ENCODE measurements at places on chromosomes 7 and 10.
A peak's percentile ranks its signal among the peaks of the same experiment; 100 is the strongest.

DNA sequence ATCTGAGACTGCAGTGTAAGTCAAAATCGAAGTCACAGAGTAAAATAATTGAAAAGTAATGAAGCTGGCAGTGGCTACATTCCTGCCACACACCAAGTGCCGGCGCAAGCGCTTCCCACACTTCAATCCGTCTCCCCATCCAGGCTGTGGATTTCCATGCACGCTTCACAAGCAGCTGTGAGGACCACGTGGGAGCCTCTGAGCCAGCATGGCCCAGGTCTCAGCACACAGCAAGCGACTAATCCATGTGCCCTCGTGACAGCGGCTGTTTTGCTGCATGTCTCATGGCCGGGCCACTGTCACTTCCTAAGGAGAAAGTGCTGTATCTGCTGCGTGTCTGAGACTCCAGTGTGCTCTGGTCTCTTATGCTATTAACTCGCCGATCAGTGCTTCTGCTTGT, 566.9 kb downstream of the DNAJB6 start:
- H3K4me3 ChIP-seq: no peak overlapping the region
- H3K4me1 ChIP-seq: no peaks in the 10 kb centered on the region
- DNase-seq: no peak
- H3K36me3 ChIP-seq: no peaks in the 10 kb centered on the region
- no peaks in the 10 kb centered on the region for H3K27me3 ChIP-seq

DNA sequence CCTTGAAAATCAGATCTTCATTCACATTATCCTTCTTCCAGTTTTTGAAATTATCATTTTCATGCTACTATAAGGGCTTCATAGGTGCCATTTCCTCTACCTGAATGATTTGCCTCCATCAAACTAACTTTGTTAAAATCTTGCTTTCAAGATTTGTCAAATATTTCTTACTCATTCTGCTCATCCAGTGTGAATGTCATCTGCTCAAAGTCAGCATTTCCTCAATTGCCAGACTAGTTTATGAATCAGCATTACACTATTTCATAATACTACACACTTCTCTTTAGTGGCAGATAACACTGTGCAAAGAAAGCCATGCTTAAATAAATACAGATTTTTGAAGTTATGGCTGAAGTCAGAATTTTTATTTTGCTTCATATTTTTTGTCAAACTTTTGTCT, 21.3 kb upstream of the LIPF start:
- H3K4me1 ChIP-seq: no peaks in the 10 kb centered on the region
- no peaks in the 10 kb centered on the region for H3K27me3 ChIP-seq
- H3K4me3 ChIP-seq: no peak overlapping the region
- DNase-seq: no peak
- H3K27ac ChIP-seq: no peak overlapping the region
- no peaks in the 10 kb centered on the region for H3K36me3 ChIP-seq

DNA sequence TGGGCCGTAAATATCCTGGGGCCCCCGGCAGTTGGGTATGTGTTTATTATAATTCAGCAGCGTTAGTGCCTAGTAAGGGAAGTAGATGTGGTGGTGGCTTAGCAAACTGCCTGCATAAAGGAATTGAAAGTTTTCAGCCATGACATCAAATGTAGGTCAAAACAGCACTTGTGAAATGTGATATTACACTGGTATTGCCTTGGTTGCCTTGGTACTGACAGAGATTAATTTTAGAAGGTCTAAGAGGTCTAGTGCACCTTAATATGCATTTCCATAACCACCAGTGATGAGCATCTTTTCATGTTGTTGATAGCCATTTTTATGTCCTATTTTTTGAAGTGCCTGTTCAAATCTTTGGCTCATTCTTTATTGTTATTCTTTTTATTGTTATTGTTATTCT, 50.1 kb downstream of the VWC2 start:
- no peak overlapping the region for H3K27ac ChIP-seq
- no peaks in the 10 kb centered on the region for H3K27me3 ChIP-seq
- H3K4me1 ChIP-seq: no peaks in the 10 kb centered on the region
- no peak overlapping the region for H3K4me3 ChIP-seq

DNA sequence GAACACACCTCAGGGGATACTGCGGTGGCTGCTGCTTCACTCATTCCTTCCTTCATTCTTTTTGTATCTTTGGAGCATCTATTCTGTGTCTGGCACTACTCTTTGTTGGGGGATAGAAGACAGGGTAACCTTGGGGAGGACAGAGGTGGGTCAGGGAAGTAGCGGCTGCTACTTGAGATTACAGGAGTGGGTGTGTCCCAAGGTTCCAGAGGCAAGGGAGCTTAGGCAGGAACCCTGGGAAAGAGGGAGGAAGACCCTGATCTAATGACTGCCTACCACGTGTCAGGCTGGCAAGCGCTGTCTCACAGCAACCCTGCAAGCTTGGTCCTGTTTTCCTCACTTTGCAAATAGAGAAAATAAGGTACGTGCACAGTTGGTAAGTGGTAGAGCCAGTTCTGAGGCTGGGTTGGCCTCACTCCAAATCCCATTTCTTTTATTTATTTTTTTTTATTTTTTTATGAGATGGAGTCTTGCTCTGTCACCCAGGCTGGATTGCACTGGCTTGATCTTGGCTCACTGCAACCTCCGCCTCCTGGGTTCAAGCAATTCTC, 985.9 kb upstream of the ZNF722 start:
- H3K4me1 ChIP-seq: no peaks in the 10 kb centered on the region
- no peaks in the 10 kb centered on the region for H3K36me3 ChIP-seq
- no peak for DNase-seq
- no peak overlapping the region for H3K4me3 ChIP-seq
- no peaks in the 10 kb centered on the region for H3K27me3 ChIP-seq

- peaks cover 7% of the 10 kb centered on the region for H3K4me1 ChIP-seq
- no peak for DNase-seq
- H3K36me3 ChIP-seq: peaks cover 21% of the 10 kb centered on the region
- no peak overlapping the region for H3K4me3 ChIP-seq
Measured at GRCh38 chr10:62063795-62064472, 162.4 kb downstream of the ARID5B start.

DNA sequence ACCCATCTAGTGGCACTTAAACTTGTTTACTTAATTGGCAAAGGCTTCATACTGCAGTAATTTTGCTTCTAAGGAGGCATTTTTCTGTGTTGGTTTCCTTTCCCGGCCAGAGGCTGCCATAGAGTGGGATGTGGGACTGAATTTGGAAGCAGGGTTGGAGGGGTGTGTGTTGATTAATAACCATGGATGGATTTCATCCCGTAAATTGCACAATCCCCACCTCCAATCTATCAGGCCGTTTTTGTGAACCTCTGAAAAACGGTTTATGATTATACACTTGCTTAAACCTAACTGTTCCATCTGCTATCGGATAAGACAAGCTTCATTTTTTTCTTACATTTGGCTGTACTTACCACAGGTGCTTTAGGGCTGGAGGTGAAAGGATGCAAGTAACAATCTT, 1.3 kb downstream of the TMEM60 start:
- H3K27me3 ChIP-seq: no peaks in the 10 kb centered on the region
- H3K4me3 ChIP-seq: peak overlapping the region; percentile 96
- no peaks in the 10 kb centered on the region for H3K36me3 ChIP-seq
- no peak overlapping the region for H3K27ac ChIP-seq
- peaks cover 20% of the 10 kb centered on the region for H3K4me1 ChIP-seq

- H3K27me3 ChIP-seq: no peaks in the 10 kb centered on the region
- no peak overlapping the region for H3K4me3 ChIP-seq
- H3K36me3 ChIP-seq: no peaks in the 10 kb centered on the region
- no peaks in the 10 kb centered on the region for H3K4me1 ChIP-seq
Measured at GRCh38 chr7:28068811-28069216, 111.8 kb downstream of the JAZF1 start.

GRCh38 chr7:16604054-16604453, 41.5 kb downstream of the ANKMY2 start:
- no peaks in the 10 kb centered on the region for H3K36me3 ChIP-seq
- H3K4me3 ChIP-seq: no peak overlapping the region
- no peak overlapping the region for H3K27ac ChIP-seq
- DNase-seq: no peak

- no peaks in the 10 kb centered on the region for H3K27me3 ChIP-seq
- no peak overlapping the region for H3K27ac ChIP-seq
- no peak overlapping the region for H3K4me3 ChIP-seq
- no peaks in the 10 kb centered on the region for H3K36me3 ChIP-seq
- DNase-seq: no peak
- no peaks in the 10 kb centered on the region for H3K4me1 ChIP-seq
Measured at GRCh38 chr7:48388911-48389310, 217.7 kb downstream of the ABCA13 start.

GRCh38 chr7:92517631-92518030, 10.7 kb downstream of the PEX1 start:
- no peaks in the 10 kb centered on the region for H3K27me3 ChIP-seq
- no peak overlapping the region for H3K27ac ChIP-seq
- H3K36me3 ChIP-seq: peaks cover 27% of the 10 kb centered on the region
- no peak overlapping the region for H3K4me3 ChIP-seq
- H3K4me1 ChIP-seq: no peaks in the 10 kb centered on the region
- no peak for DNase-seq

DNA sequence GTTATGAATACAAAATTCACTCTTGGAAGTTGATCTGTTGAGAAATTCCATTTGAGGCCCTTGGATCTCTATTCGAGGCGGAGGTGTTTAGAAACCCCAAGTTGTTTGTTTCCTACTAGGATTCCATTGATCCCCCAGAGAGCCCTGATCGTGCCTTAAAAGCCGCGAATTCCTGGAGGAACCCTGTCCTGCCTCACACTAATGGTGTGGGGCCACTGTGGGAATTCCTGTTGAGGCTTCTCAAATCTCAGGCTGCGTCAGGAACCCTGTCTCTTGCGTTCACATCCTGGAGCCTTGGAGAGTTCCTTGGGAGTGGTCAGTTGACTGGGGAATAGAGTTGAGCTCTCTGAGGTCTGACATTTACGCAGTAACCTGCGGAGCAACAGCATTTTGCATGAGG, 1.2 kb downstream of the CFAP69 start:
- H3K27me3 ChIP-seq: no peaks in the 10 kb centered on the region
- DNase-seq: no peak
- no peaks in the 10 kb centered on the region for H3K36me3 ChIP-seq
- H3K4me3 ChIP-seq: peak overlapping the region; percentile 73

GRCh38 chr10:132786884-132787494, 1.0 kb upstream of the NKX6-2 start:
- H3K36me3 ChIP-seq: peaks cover 13% of the 10 kb centered on the region
- H3K27me3 ChIP-seq: no peaks in the 10 kb centered on the region
- no peak overlapping the region for H3K27ac ChIP-seq
- H3K4me1 ChIP-seq: no peaks in the 10 kb centered on the region

DNA sequence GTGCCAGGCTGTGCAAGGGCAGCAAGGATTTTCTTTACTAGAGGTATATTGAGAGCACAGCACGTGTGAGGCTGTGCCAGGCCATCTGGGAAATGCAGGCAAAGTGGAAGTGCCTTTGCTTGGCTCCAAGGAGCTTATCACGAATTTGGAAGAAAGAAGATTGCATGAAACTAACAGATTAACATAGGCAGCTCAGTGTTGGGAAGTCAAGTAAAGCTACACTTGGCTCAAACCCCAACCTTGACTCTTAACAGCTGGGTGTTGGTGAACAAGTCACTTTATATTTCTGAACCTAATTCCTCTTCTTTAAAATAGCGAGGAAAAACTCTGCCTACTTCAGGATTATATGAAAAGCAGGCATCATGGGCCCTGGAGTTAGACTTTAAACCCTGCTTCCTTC, 105.2 kb downstream of the PLCE1 start:
- H3K27me3 ChIP-seq: no peaks in the 10 kb centered on the region
- H3K36me3 ChIP-seq: no peaks in the 10 kb centered on the region
- no peak overlapping the region for H3K4me3 ChIP-seq
- no peak overlapping the region for H3K27ac ChIP-seq
- no peak for DNase-seq
- H3K4me1 ChIP-seq: no peaks in the 10 kb centered on the region

DNA sequence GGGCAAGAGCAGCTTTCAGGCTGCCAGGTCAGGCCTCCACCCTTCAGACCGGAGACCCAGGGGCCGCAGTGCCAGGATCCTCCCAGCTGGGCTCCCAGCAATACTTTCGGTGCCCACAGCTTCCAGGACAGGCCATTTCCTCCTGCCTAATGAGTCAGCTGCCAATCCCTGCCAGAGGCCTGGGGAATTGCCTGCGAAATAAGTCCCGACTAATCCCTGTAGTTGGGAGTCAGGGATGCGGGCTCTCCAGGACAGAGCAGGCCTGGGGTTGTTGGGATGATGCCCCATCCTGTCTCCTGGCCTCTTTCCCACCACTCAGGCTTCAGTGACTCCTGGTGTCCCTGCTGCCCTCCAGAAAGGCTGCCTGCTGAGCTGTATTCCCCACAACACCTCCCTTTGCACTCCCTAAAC, 143.5 kb upstream of the UNC5B start:
- H3K27me3 ChIP-seq: no peaks in the 10 kb centered on the region
- H3K27ac ChIP-seq: no peak overlapping the region
- H3K4me3 ChIP-seq: no peak overlapping the region
- no peak for DNase-seq
- H3K36me3 ChIP-seq: no peaks in the 10 kb centered on the region
- no peaks in the 10 kb centered on the region for H3K4me1 ChIP-seq

DNA sequence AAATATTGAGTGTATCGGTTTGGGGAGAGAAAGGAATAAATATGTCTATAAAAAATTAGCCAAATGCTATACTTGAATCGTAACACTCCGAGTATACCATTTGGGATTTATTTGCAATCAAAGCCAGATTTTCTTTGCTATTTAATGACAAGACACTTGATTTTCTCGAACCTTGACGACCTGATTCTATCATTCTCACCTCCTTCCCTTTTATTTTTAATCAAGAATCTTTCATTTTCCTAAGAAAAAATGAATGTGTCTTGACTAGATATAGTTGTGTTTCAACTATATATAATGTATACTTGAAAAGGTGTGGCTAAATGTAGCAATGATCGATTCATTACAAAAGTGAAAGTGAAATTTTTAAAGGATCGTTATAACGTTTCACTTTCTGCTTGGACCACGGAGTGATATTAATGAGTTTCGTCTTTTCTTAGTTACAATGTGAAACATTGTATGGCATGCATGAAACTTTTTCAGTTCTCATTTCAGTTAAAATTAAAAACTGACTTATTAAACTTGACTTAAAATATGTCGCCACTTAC, 562 bp downstream of the NUB1 start:
- H3K27me3 ChIP-seq: no peaks in the 10 kb centered on the region
- H3K4me1 ChIP-seq: peaks cover 4% of the 10 kb centered on the region
- H3K27ac ChIP-seq: peak overlapping the region; percentile 96
- H3K4me3 ChIP-seq: peak overlapping the region; percentile 93
- H3K36me3 ChIP-seq: no peaks in the 10 kb centered on the region

DNA sequence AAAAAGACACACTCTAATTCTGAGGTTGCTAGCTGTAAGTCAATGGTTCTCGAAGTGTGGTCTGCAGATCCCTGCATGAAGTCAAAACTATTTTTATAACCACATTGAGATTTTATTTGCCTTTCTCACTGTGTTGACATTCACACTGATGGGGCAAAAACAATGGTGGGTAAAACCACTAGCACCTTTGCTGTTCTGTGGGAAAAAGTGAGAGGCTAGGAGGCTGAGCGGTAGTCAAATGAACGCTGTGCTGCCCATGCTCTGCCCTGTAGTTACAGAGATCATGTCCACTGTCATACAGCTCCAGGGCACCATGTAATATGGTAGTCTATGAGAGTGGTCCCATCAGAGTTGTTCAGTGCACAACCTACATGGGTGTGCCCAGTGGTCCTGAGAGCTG, 21.6 kb upstream of the PDCD4 start:
- no peaks in the 10 kb centered on the region for H3K4me1 ChIP-seq
- H3K36me3 ChIP-seq: no peaks in the 10 kb centered on the region
- no peak overlapping the region for H3K27ac ChIP-seq
- DNase-seq: no peak
- no peaks in the 10 kb centered on the region for H3K27me3 ChIP-seq

GRCh38 chr10:72831696-72832409, 61.7 kb upstream of the OIT3 start:
- no peak for DNase-seq
- H3K27ac ChIP-seq: no peak overlapping the region
- H3K4me1 ChIP-seq: peaks cover 12% of the 10 kb centered on the region
- no peaks in the 10 kb centered on the region for H3K36me3 ChIP-seq
- H3K4me3 ChIP-seq: no peak overlapping the region
